ENCODE measurements at places on chromosomes 4 and X.

- no peak for DNase-seq
Observed at GRCh38 chr4:176052744-176053143, 12.9 kb upstream of the WDR17 start.

GRCh38 chr4:94006932-94007331 is 178.4 kb downstream of the ATOH1 start:
- DNase-seq = no peak

DNA sequence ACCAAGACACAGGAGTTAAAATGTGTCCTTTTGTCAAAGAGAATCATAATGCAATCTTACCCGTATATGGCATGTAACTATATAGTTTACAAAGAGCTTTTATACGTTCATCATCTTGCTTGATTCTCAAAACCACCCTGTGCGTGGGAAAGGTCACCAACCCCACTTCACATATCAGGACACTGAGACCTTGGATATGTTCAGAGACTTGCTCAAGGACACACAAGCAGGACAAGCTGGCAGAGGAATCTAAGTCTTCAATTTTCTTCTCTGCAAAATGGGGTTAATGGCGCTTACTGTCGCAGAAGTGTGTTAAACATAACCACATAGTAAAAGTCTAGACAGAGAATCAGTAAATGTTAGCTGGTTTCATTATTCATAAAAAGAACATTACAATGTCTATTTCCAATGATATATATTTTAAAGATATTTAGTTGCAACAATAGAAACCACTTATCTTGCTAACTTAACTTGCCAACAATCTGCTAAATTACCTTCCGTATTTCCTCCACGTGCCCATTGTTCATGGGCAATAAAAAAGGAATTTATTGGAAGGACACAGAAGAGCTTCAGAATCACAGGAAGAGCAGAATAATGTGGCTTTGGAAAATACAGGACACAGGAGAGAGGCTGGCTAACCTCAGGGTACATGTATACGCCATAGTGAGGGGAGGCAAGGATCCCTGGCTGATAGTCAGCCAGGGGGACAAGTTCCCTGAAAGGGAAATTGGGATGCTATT is 64.6 kb upstream of the TAPT1 start:
- no peak for DNase-seq

GRCh38 chr4:99852199-99852749 is 35.6 kb downstream of the DAPP1 start:
- no peak for DNase-seq

DNA sequence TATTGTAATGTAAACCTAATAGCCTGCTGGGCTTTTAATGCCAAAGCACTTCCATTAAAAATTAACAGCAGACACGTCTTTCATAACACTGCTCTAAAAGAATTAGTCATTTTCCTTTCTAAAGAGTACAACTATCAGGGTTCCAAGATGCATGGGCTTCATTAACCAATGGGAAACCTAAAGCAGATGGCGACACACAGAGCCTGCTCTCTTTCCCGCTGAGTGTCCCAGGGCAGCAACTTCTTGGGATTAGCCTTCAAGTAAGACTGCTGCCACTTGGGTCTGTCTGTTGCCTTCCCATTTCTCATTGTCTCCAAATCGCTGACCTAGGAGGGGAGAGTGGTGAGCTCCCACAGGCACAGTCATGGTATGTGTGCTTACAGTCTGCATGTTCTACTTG is 14.0 kb upstream of the PHKA2 start:
- no peak for DNase-seq

DNA sequence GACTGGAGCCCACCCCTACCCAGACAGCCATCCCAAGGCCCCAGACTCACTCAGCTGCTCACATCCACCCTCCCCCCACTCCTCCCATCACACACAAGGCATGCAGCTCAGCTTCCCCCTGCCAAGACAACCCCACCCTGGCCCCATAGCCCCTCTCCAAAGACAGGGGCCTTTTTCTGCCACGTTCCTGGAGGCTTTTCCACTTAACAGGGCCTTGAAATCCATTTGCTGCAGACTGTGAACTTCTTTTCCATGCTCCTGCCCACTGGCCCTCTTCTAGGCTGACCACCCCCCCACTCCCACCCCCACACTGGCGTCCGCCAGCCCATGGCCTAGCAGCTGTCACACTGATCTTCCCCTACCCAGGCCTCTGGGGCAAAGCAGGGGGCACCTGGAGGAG is 76.0 kb downstream of the PJA1 start:
- no peak for DNase-seq

DNA sequence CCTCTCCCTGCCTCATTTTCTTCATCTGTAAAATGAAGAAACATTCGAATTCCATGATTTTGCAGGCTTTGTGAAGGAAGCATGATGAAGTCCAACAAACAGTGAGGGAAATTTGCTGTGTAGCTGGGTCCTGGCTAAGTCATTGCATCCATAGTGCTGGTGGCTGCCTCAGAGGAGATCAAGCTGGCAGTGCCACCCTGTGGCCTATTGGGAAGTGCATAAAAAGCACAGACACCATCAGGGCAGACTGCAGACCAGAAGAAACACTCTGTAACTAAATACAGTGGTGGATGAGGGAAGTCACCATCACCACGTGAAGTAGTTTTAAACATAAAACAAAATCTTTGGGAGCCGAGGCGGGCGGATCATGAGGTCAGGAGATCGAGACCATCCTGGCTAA is 40.7 kb upstream of the DDX3X start:
- peak; percentile 84 for DNase-seq

- no peak for DNase-seq
Observed at GRCh38 chr4:176357359-176358082, 37.8 kb downstream of the SPCS3 start.

GRCh38 chr4:185830263-185830994 is 18.4 kb upstream of the SORBS2 start:
- peak; percentile 54 for DNase-seq

DNA sequence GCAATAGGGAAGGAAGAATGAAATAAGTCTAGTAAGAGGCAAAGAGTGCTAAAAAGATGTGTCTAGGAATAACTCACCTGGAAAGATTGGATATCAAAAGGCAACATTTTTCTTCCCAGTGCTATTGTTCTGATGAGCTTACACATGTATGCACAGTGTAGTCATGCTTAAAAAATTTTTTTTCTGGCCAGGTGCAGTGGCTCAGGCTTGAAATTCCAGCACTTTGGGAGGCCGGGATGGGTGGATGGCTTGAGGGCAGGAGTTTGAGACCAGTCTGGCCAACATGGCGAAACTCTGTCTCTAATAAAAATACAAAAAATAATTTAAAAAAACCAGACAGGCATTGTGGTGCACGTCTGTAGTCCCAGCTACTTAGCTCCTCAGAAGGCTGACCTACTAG is 795.8 kb upstream of the IGFBP7 start:
- DNase-seq = peak; percentile 46

- peak; percentile 92 for DNase-seq
Observed at GRCh38 chr4:126850286-126850685, 782.5 kb upstream of the INTU start.

GRCh38 chr4:101682946-101683345 is 107.6 kb upstream of the BANK1 start:
- DNase-seq = no peak

- DNase-seq = no peak
Observed at GRCh38 chr4:105191621-105192210, 45.0 kb downstream of the TET2 start.

- DNase-seq = no peak
Observed at GRCh38 chr4:164572877-164573279, 181.1 kb upstream of the SMIM31 start.

DNA sequence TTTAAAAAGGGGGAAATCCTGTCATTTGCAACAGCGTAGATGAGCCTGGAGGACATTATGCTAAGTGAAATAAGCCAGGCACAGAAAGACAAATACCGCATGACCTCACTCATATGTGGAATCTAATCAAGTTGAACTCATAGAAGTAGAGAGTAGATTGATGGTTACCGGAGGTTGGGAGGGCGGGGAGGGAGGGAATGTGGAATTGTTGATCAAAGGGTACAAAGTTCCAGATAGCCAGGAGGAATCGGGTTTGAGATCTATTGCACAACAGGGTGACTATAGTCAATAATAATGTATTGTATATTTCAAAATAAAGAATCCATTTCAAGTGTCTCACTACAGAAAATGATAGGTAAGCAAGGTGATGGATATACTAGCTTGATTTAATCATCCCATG is 393.2 kb downstream of the BCOR start:
- no peak for DNase-seq

GRCh38 chr4:42531341-42532030 is 125.4 kb downstream of the ATP8A1 start:
- no peak for DNase-seq

GRCh38 chrX:110399497-110399896 is 40.8 kb downstream of the RTL9 start:
- DNase-seq = no peak

- DNase-seq = no peak
Observed at GRCh38 chr4:151860561-151861093, 99.8 kb upstream of the GATB start.

DNA sequence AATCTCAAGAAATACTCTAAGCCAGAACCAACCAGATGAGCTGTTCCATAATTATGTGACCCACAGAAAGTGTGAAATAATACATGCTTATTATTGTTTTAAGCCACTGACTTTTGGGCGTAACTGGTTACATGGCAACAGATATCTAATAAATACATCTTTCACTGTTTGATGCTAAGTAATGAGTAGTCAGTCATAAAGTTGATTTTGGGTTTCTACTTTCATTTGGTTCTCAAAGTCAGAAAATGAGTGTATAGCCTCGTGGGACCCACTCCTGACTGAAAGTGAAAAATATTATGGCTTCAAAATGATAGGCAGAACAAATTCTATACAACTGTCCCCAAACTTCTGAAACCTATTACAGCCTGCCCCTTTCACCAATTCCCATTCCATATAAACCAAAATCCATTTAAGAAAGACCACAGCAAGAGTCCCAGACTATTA is 88.0 kb upstream of the CBR4 start:
- no peak for DNase-seq

DNA sequence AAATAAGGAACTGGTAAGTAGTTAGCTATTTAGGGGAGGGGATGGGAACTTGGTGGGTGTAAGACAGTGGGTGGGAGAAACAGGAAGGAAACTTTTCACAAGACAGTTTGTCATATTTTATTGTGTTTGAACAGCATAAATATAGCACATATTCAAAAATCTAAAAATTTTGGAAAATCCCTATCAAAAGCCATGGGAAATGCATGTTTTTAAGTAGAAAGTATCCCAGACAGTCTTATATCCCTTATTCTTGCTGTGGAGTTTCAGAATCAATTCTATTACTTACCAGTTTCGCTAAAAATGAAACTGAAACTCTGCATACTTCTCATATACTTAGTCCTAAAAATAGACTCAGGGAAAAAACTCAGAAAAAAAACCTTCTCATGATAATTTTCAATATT is 22.3 kb upstream of the RASGEF1B start:
- DNase-seq = peak; percentile 55

DNA sequence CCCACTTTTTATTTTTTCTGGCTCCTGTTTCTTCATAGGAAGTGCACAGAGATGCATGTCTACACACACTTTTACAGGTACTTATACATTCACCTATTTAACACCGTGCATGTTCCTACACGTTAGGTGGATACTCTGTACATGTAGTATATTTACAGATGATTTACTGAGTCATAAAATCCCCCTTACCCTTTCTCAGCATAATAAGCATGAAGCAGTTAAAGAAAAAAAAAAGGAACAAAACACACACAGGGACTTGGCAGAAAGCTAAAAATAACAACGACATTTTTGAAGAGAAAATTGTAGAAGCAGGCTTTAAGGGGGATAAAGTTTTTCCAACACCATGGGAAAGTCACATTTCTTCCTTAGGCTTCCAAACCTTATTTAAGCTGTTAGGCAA is 96.4 kb upstream of the IQCM start:
- DNase-seq = no peak

DNA sequence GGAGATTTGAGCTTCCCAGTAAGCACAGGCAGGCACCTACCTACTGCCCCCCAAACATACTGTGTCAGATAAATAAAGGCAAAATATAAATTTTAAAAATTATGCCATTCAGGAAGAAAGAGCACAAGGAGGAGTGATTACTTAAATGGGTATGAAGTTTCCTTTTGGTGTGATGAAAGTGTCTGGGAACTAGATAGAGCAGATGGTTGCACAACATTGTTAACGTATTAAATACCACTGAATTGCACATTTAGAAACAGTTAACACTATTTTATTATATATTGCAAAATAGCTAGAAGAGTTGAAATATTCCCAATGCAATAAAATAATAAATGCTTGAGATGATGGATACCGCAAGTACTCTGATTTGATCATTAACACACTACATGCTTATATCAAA is 374.7 kb upstream of the FGF13 start:
- DNase-seq = no peak

- DNase-seq = no peak
Observed at GRCh38 chr4:148067301-148067916, 335.5 kb downstream of the ARHGAP10 start.

DNA sequence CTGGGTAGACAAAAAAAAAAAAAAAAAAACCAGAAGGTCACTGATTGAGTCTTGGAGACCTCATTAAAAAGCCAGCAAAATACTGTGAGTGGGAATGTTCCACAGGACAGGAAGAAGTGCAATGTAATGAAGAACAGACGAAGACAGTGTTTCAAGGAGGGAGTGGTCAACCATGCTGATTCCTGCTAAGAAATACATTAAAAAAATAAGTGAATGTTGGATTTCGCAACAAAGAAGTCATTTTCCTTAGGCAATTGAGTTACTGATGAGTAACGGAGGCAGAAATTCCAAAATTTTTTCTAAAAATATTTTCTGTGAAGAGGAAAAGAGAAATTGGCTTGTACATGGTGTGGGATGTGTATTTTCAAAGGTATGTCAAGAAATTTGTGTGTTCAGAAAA is 94.3 kb upstream of the FAM47B start:
- DNase-seq = no peak

GRCh38 chrX:50996930-50997329 is 86.4 kb downstream of the BMP15 start:
- DNase-seq = peak; percentile 6

- DNase-seq = no peak
Observed at GRCh38 chrX:140815868-140816267, 106.3 kb downstream of the LINC00632 start.

GRCh38 chr4:85209161-85209560 is 242.7 kb upstream of the WDFY3 start:
- no peak for DNase-seq

- peak; percentile 81 for DNase-seq
Observed at GRCh38 chr4:88283661-88284438, 511 bp downstream of the PPM1K start.

DNA sequence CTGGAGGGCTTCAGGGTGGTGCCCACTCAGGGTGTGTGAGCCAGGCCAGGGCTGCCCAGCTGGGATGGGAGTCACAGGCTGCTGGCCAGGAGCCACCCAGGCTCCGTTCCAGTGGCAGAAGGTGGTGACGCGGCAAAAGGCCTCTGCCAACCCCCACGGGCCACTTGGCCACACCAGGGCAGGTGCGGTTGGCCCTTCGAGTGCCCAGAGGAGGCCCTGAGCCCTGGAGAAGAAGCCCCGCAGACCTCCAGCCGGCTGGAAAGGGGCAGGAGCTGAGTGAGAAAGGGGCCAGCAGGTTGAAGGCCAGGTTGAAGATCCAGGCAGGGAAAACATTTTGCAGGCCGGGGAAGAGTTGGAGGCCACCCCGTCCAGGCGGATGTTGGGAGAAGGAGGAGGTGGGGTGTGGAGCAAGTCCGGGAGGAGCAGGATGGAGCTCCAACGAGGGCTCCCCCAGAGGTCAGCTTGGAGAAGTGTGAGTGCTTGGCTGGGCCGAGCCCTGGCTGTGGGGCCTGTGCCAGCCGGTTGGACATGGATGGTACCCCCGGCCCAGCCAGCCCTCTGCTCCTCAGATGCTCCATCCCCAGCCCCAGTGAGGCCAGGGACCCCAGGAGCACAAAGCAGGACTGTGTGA is 2.8 kb upstream of the CPLX1 start:
- DNase-seq = peak; percentile 80

All from DMS53 (cell line).